ENCODE measurements at places on chromosomes 6 and 20.

DNA sequence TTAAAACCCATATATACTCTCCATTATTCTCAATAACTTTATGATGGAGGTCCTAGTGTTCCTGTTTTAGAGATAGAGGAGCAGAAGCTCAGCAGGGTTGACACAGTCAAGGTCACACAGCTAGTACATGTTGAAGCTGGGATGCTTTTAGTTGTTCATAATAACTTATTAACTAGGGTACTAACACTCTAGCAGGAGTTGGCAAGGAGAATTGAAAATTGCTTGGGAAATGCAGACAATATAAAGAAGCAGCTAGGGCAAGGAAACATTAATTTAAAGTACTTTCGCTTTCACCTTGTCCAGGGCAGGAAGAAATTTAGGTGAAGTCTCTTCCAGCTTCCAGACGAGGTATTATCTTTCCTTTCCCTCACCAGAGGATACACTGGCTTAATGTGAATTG is 133.7 kb downstream of the RCAN2 start:
- no peak for DNase-seq

GRCh38 chr6:108872141-108872557 is 23.9 kb downstream of the ARMC2 start:
- DNase-seq = no peak

DNA sequence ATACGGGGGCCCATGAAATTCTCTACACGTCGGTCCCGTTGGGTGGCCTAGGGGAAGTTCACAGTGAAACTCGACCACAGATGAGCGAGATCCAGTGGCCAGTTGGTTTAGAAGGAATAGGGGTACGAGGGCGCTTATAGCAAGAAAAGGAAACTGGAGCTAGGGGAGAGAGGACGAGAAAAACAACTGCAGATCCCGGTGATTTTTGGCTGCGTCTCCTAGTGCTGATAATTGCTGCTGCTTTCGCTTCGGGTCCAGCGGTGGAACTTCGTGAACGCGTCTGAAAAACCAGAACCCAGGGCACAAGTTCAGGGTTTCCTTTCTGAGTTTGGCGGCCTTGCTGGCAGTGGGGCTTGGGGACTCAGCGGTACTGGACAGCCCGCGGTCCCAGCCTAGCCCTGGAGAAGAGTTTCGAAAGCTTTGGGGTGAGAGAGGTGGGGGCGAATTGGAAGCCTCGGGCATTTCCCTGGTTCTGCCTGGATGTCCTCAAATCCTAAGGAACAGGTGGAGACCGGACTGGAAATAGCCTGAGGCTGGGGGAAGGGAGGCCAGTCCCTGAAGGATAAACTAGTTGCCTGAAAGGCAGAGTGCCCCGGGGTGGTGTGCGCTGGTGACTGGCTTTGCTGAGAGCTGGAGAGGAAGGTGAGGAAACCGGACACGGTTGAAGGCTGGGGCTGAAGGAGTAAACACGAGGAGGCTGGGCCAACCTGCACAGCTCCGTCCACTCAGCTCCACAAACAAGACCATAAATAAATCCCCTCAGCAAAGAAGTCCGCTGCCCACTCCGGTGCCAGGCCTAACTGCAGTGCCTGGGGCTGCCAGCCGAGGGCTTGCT is 793 bp downstream of the GMPR start:
- DNase-seq = peak; percentile 63

- DNase-seq = no peak
Observed at GRCh38 chr6:139853302-139853992, 479.0 kb upstream of the CITED2 start.

DNA sequence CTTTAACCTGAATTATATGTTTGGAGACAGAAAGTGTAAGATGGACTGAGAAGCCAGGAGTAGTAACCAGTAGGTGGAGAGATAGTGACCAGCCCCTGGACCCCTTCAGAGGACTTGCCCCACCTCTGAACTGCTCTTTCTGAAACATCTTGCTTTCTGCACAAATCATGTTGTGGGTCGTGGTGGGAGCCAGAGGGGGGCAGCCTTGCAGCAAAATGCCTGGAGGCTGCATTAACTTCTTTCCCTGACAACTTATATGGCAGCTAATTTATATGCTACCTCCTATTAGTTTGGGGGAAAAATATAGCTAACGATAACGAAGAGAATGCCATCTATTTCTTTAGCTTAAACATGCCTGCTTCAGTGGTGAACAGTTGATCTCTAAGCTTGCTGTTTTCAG is 859.8 kb downstream of the MAFB start:
- peak; percentile 43 for DNase-seq

- no peak for DNase-seq
Observed at GRCh38 chr6:14141351-14142062, 23.9 kb downstream of the CD83 start.

DNA sequence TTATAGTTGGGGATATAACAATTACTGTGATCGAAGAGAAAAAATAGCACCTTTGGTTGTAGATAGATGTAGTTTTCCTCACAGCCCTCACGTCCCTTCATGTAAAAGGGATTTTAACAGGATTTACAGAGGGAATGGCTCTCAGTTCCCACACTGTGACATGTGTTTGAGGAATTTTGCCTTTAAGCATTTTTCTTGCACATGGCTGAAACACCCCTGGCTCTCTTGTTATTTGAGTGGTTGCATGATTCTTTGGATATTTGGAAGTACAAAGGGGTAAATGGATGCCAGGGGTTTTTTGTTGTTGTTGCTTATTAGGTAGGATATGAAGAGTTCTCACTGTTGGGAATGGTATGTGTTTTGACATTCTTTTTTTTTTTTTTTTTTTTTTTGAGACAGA is 48.2 kb downstream of the JAG1 start:
- DNase-seq = no peak

DNA sequence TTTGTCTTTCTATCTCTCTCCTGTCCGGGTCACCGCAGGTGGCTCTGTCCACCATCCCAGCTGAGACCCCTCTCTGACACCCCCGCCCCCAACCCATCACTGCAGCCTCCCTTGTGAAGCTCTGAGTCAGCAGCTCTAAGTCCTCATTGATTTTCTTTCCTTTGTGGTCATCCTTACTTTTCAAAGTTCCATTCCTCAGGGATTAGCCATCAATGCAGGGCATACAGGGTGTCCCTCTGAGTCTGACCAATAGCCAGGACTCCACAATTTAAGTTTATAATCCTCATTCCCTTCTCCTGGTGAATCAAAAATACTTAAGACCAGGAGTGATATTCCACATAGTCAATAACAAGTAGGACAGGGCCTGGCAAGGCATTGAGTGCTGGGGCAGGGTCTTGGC is 333.3 kb upstream of the CNR1 start:
- DNase-seq = no peak

DNA sequence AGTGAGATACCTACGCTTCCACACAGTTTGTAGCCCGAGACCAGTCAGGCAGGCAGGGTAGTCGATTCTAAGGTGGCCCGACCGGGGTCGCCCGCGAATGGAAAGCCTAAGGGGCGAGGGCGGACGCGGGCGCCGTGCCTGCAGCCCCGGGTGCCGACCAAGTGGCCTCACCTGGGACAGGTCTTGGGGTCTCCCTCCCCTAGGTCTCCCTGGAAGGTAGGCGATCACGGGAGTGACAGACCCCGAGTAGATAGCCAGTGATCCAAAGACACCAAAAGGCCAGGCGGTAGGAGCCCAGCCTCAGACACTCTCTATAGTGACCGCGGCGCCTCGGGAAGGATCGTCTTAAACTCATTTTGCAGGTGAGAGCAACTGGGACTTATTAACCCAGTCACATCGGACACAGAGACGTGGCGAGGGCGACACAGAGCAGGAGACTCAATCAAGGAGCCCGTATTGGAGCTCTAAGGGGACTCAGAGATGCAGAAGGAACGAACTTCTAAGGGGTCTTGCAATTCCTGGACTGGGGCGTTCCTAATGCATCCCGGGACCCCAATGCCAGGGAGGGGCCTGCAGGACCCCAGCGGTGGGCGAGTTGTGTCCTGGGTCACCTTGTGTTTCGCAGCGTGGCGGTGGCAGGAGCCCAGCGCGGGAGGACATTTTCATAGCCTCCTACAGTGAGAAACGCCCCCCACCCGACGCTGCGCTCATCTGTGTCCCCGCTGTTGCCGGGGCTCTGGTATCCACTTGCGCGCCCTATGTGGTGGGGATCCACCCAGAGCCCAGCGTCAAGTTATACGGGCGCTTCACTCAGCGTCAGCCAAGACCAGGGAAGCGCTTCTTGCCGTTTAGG is 2.1 kb upstream of the VSX1 start:
- DNase-seq = no peak

DNA sequence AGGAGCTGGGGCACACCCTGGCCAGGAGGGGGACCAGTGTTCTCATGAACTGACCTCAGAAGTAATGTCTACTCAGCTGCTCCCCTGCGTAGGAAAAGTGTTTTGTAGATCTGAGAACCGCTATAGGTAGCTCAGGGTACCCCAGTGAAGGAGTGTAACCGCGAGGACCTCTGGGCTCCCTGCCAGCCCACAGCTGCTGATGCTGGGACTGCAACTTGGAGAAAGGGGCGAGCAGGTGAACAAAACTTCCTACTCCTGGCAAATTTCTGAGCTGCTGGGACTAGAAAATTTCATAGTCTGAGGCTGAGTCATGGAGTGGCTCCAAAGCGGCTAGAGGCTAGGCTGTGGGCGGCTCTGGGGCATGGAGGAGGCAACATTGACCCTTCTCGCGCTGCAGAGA is 51.9 kb downstream of the PYGB start:
- no peak for DNase-seq

- DNase-seq = no peak
Observed at GRCh38 chr20:62259294-62259565, 20.9 kb downstream of the OSBPL2 start.

DNA sequence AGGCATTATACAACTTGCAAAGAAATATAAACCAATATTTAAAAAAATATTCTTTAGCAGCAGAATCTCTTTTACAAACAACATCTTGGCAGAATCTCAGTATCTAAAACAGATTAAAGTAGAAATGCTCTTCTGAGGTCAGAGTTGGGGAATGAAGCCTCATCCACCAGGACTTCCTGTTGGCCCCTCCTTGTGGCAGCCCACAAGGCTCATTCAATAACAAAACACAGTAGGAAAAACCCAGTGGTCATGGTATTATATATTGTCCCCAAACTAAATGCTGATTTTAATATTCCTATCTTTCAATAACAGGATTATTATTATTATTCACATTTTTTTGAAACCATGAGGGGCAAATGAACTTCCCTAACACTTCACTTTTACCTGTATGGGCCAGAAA is 368.6 kb downstream of the BTBD9 start:
- DNase-seq = no peak

DNA sequence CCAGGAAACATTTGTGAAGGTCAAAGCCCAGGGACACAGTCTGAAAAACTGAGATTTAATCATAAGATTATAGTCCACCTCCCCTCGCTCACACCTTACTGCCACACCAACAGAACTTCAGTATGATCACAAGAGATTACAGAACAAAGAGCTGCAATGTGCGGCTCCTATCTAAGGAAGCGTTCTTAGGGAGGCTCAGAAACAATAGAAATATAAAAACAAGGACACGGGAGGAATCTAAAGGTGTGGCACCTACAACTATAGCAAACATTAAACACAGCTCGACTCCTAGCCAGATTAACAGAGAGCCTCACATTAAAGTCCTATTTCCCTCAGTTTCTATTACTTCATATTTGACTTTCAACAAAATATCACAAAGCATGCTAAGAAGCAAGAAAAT is 40.4 kb upstream of the THEMIS start:
- DNase-seq = no peak

DNA sequence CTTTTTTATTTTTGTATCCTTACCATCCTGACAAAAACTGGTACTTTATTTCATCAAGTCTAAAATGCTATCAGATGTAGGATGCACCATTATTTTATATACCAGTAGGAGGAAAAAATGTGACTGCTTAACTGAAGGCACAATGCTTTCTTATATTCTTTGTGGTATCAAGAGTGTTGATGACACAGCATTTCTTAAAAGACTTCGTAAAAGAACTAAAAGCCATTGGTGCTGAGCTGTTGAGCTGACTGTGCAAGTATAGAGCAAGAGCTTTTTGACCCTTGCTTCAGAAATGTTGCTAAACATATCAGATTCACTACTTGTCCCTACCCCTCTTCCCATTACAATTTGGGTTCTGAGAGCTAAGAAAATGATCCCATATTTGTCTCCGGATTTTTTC is 17.5 kb downstream of the SF3B5 start:
- DNase-seq = no peak

DNA sequence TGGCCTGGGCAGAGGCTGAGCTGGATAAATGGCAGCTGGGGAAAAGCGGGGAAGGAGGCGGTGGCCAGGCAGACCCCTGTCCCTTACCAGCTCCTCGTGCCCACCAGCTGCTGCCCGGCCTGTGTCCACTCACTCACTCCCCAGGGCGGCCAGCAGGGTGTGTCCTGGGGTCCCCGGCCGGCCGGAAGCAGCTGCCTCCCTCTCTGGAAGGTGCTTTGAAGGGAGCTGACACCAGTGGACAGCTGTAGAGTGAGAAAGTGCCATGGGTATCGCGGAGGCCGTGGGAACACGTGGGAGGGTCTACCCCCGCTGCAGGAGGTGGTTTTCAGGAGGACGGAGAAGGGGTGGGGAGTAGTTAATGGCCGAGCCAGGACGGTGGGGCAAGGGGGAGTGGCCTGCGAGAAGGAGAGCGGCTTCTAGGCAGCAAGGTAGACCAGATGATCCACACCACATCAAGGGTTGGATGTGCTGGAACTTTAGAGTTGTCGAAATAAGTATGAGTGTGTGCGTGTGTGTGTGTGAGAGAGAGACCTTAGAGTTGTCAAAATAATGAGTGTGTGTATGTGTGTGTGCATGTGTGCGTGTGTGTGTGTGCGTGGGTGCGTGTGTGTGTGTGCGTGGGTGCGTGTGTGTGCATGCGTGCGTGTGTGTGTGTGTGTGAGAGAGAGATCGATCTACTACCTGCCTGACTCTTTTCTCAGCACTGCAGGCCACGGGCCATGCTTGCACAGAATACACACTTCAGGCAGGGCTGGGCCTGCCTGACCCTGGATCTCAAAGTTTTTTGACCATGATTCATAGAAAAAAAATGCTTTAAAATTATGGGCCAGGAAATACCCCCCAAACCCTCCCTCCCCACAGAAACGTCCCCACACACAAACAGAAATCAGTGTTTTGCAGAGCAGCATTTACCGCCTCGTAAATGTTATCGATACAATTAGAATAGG is 43.9 kb downstream of the CDH4 start:
- no peak for DNase-seq

GRCh38 chr6:106591111-106591825 is 38.0 kb downstream of the RTN4IP1 start:
- no peak for DNase-seq

GRCh38 chr6:139695361-139695760 is 320.9 kb upstream of the CITED2 start:
- DNase-seq = no peak

GRCh38 chr6:118674772-118675171 is 23.4 kb upstream of the CEP85L start:
- DNase-seq = no peak

- no peak for DNase-seq
Observed at GRCh38 chr6:22364306-22364705, 67.5 kb upstream of the PRL start.

GRCh38 chr6:56370127-56370540 is 122.8 kb upstream of the COL21A1 start:
- peak; percentile 83 for DNase-seq

GRCh38 chr6:2948228-2949025 is 22.9 kb downstream of the SERPINB6 start:
- no peak for DNase-seq

- DNase-seq = no peak
Observed at GRCh38 chr6:118372413-118372812, 175.7 kb upstream of the PLN start.
